ENCODE measurements at places on chromosomes 12 and 14. TPM values are rescaled to one million over a fixed set of nuclear protein-coding genes. Genes with fewer than 3 reads are reported as not detected.

The NFATC4 gene
- total RNA-seq = 32.8 TPM

The SLC6A13 gene
- not detected for total RNA-seq

The DHRS4L2 gene
- 16.8 TPM for total RNA-seq

DNA sequence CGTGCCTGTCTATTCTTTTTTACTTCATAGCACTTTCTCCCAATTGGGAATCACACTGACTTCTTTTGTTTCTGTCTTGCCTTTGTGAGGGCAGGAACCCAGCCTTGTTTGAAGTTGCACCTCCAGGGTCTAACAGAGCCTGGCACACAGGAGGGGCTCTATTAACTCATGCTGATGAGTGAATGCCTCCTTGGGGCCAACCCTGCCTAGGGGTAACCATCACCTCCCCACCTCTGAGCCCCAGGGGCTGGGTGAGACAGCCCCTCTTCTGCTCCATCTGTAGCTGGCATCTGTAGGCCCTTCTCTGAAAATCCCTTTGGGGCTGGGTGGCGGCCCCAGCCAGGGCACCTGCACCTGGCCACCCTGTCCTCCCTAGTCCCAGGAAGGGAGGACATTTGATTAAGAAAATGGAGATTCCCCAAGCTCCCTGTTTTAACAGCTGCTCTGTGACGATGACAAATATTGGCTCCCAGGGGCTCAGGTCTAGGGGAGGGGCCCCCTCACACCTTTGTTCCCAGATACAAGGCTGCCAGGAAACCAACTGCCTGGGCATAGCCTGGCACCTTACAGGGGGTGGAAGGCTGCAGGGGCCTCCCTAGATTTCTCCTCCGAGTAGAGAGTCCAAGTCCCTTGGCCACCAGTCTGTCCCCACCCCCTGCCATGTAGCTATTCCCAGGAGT, 11.8 kb downstream of the TAMALIN start:
- DNase-seq = no peak
- H3K4me3 ChIP-seq = no peak overlapping the region
- H3K4me1 ChIP-seq = no peaks in the 10 kb centered on the region
- H3K36me3 ChIP-seq = no peaks in the 10 kb centered on the region

DNA sequence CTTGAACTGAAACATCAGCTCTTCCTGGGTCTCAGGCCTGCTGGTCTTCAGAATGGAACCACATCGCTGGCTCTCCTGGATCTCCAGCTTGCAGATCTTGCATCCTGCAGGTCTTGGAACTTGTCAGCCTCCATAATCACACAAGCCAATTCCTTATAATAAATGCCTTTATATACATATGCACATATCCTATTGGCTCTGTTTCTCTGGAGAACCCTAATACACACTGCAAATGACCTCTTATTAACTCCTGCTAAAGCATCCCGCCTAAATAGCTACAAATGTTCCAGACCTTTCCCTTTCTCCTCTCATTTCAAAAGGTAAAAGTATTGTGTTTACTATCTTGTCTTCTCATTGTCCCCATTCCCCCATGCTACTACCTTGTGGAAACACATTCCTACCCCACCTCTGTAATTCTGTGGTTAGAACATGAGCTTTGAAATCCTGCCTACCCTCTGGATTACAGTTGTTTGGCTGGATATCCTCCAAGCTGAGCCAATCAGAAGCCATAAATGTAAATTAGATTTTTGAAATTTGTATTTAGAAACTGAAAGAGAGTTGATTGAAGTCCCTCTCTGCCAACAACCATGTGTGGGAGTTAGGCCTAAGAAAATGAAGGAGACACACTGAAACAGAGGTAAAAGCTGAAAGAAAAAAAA, 58.1 kb downstream of the ANKS1B start:
- no peak for DNase-seq
- H3K27ac ChIP-seq = no peak overlapping the region
- no peak overlapping the region for H3K4me3 ChIP-seq
- H3K27me3 ChIP-seq = no peaks in the 10 kb centered on the region

GRCh38 chr12:94421868-94422740, 37.6 kb downstream of the CEP83 start:
- H3K36me3 ChIP-seq = no peaks in the 10 kb centered on the region
- no peak for DNase-seq
- H3K4me1 ChIP-seq = no peaks in the 10 kb centered on the region
- no peak overlapping the region for H3K4me3 ChIP-seq
- no peaks in the 10 kb centered on the region for H3K27me3 ChIP-seq

GRCh38 chr14:90061685-90062126, at the start of gene KCNK13:
KCNK13 (plus strand) TSS chr14:90061994; CDS start chr14:90062206, 212 bp downstream.
- no peak within 1 kb of the TSS for H3K27ac ChIP-seq
- DNase-seq = no peak

DNA sequence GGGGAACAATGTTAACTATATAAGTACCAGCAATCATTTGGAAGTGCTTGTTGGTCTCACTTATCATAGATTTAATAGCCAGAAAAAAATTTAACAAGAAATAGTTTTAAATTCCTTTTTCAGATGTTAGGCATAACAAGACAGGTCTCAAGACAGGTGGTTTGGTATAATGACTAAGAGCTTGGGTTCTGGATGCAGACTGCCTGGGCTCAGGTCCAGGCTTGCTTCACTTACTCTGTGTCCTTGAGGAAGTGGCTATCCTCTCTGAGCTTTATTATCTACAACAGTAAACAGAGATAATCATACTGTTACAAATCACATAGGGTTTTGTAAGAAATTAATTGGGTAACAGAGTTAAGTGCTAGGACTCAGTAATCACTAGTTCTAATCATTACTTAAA, 338.0 kb upstream of the FLRT2 start:
- H3K27me3 ChIP-seq = no peaks in the 10 kb centered on the region
- DNase-seq = no peak
- H3K36me3 ChIP-seq = no peaks in the 10 kb centered on the region
- no peak overlapping the region for H3K4me3 ChIP-seq
- H3K4me1 ChIP-seq = no peaks in the 10 kb centered on the region

- no peaks in the 10 kb centered on the region for H3K27me3 ChIP-seq
- H3K36me3 ChIP-seq = no peaks in the 10 kb centered on the region
- H3K4me1 ChIP-seq = no peaks in the 10 kb centered on the region
- H3K27ac ChIP-seq = peak within 1 kb of the TSS; percentile 88
- peak within 1 kb of the TSS; percentile 60 for H3K4me3 ChIP-seq
- peak; percentile 80 for DNase-seq
These were observed at the start of gene RERG for GRCh38 chr12:15220915-15221885. RERG (minus strand) TSS chr12:15221417; CDS start chr12:15217489, 3,928 bp downstream.

GRCh38 chr14:64688811-64689281, 15.4 kb upstream of the PLEKHG3 start:
- H3K27ac ChIP-seq = no peak overlapping the region
- H3K4me1 ChIP-seq = no peaks in the 10 kb centered on the region
- no peak overlapping the region for H3K4me3 ChIP-seq

DNA sequence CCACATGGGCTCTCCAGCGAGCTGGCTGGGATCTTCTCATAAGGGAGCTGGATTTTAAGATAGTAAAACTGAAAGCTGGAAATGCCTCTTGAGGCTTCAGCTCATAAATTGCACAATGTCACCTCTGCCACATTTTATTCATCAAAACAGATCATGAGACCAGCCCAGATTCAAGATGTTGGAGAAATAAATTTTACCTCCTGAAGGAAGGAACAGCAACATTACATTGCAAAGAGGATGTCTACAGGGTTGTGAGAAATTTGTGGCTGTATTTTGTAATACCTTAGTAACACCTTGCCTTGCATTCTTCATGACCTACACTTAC, 43.1 kb upstream of the KRR1 start:
- peaks cover 4% of the 10 kb centered on the region for H3K4me1 ChIP-seq
- no peak overlapping the region for H3K4me3 ChIP-seq
- DNase-seq = no peak
- H3K36me3 ChIP-seq = no peaks in the 10 kb centered on the region

GRCh38 chr12:108457734-108458361, 57.2 kb upstream of the FICD start:
- no peak overlapping the region for H3K4me3 ChIP-seq
- H3K4me1 ChIP-seq = no peaks in the 10 kb centered on the region
- DNase-seq = peak; percentile 79
- no peaks in the 10 kb centered on the region for H3K27me3 ChIP-seq

DNA sequence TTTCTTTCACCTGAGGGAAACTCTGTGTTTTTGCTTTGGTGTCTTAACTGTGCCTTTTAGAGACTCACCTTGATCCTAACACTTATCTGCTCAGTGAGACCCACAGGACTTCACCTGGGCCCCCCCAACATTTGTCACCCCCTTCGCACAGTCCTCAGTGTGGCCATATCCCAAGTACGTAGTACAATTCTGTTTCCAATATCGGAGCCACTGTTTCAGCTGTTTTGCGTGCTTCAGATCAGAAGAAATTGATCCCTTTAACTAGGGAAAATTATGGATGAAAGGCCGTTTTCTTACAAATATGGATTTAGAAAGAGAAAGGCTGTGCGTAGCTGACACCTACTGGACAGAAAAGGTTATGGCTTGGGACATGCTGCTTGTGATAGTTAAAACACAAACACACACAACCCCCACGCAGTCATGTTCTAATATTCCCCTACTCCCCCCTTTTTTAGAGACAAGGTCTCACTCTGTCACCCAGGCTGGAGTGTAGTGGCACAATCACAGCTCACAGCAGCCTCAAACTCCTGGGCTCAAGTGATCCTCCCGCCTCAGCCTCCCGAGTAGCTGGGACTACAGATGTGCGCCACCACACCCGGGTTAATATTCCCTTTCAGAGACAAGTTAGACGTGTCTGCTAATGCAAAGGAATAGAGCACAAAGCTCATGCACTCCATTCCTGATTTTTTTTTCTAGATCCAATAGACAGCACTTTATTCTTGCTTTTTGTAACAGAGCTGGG, 3.6 kb upstream of the SLC7A8 start:
- H3K27ac ChIP-seq = no peak overlapping the region
- no peak for DNase-seq
- H3K36me3 ChIP-seq = no peaks in the 10 kb centered on the region
- H3K4me1 ChIP-seq = no peaks in the 10 kb centered on the region
- H3K27me3 ChIP-seq = no peaks in the 10 kb centered on the region
- no peak overlapping the region for H3K4me3 ChIP-seq

GRCh38 chr14:77613201-77613600, 3.2 kb downstream of the SPTLC2 start:
- H3K4me3 ChIP-seq = no peak overlapping the region
- no peaks in the 10 kb centered on the region for H3K36me3 ChIP-seq
- no peaks in the 10 kb centered on the region for H3K27me3 ChIP-seq
- H3K4me1 ChIP-seq = no peaks in the 10 kb centered on the region
- no peak overlapping the region for H3K27ac ChIP-seq

DNA sequence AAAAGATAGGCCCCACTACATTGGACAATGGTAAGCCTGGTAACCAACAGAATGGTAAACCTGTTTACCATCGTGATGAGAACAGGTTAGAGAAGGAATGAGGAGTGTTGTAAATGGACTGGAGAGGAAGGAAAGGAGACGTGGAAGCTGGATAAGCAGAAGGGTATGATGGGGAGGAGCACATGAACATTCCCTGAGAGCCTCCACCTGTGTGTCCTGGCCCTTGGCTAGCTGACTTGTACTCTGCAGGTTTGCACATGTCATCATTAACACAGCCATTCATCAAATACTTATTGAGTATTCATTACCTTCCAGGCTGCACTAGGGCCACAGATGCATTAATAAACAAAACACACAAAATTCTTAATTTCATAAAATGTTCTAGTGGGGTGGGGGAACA, 4.3 kb upstream of the IL26 start:
- no peak for DNase-seq
- no peaks in the 10 kb centered on the region for H3K4me1 ChIP-seq
- H3K27ac ChIP-seq = no peak overlapping the region
- H3K36me3 ChIP-seq = no peaks in the 10 kb centered on the region

GRCh38 chr14:92754966-92755365, 6.5 kb upstream of the LGMN start:
- no peak overlapping the region for H3K27ac ChIP-seq
- H3K36me3 ChIP-seq = no peaks in the 10 kb centered on the region
- H3K27me3 ChIP-seq = no peaks in the 10 kb centered on the region
- H3K4me3 ChIP-seq = no peak overlapping the region
- H3K4me1 ChIP-seq = no peaks in the 10 kb centered on the region
- no peak for DNase-seq

DNA sequence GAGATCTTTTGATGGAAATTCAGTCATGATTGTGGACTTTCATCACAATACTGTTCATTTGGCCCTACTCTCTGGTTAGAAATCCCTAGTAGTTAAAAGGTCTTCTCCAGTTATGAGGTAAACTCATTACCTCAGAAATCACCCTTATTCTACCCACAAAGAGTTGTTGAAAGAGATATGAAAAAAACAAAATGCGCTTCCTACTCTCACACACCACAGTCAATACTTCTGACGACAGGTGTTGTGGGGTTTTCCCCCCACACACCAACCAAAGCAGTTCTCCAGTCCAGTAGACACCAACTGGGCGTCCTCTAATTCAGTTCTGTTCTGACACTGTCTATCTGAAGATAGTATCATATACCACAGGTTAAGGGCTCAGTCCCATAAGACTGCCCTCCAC, 54.9 kb downstream of the TRMT5 start:
- no peak overlapping the region for H3K27ac ChIP-seq
- no peak overlapping the region for H3K4me3 ChIP-seq
- no peaks in the 10 kb centered on the region for H3K27me3 ChIP-seq
- DNase-seq = no peak
- H3K4me1 ChIP-seq = no peaks in the 10 kb centered on the region

All from breast epithelium (tissue), 4 donors.